ENCODE measurements at places on chromosomes 5 and 9. TPM values are rescaled to one million over a fixed set of nuclear protein-coding genes. Genes with fewer than 3 reads are reported as not detected.

The GFI1B gene
- total RNA-seq: under 0.01 TPM

The TLX3 gene
- not detected for total RNA-seq

The SERF1B gene
- 7.9 TPM for total RNA-seq

The FAM114A2 gene
- total RNA-seq: 14.9 TPM

The ADRB2 gene
- 4.3 TPM for total RNA-seq

The SPATA31C1 gene
- total RNA-seq: not detected

The PCDHA12 gene
- 0.11 TPM for total RNA-seq

The ANKRD31 gene
- 0.43 TPM for total RNA-seq

The TERT gene
- not detected for total RNA-seq

The MAMDC2 gene
- 19.7 TPM for total RNA-seq

The TRIP13 gene
- total RNA-seq: 9.2 TPM

The FRMD3 gene
- total RNA-seq: 0.98 TPM

The NKD2 gene
- not detected for total RNA-seq

The NR2F1 gene
- 1.6 TPM for total RNA-seq

The ARHGAP26 gene
- 6.3 TPM for total RNA-seq

The PCBD2 gene
- 3.7 TPM for total RNA-seq

The PCDHGA4 gene
- 1.5 TPM for total RNA-seq

The INSL6 gene
- not detected for total RNA-seq

The ZNF608 gene
- 24.7 TPM for total RNA-seq

The NR6A1 gene
- 1.6 TPM for total RNA-seq

The SLC27A6 gene
- 86.0 TPM for total RNA-seq

The GEMIN5 gene
- total RNA-seq: 11.4 TPM

The LHX6 gene
- 0.33 TPM for total RNA-seq

Measured in placental epithelial cell (primary cell).